ENCODE measurements at places on chromosomes 6 and 20.
A peak's percentile ranks its signal among the peaks of the same experiment; 100 is the strongest.

- no peak for DNase-seq
Measured at GRCh38 chr20:57190536-57191264, 75.7 kb downstream of the BMP7 start.

GRCh38 chr6:219641-220198 lies 72.6 kb upstream of the DUSP22 start:
- DNase-seq, result peak; percentile 31

DNA sequence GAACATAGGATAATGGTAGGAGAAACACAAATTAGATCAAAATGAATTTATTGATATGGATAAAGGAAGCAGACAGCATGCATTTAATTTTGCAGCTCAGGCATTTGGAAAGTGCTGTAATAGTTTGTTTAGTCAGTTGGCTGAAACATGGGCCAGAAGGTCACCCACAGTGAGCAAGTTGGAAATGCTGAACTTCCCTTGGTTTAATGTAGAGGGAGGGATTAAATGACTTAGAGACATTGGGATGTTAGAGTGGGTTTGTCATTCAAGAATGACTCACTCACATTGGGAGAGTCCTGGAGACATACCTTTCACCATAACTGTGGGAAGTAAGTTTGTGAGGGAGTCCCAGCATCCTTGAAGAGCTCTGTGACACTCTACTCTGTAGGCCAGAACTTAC lies 231.5 kb upstream of the PLCB4 start:
- DNase-seq, result peak; percentile 57

DNA sequence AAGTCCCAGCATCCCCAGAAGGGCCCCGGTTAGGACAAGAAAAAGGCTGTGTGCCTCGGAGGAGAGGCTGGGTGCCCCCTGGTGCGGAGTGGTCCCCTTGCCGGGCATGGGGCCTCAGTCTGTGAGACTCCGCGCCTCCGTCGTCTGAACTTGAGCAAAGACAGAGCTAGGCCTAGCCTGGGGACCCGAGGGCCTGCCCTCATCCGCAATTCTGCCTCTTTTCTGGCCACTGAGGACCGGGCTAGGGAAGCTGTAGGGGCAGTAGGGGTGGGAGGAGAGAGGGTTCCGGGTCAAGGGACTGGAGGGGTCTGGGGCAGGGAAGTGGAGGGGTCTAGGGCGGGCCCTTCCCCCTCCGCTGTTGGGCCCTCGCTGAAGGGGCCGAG lies 550 bp upstream of the HSPA12B start:
- DNase-seq, result no peak

GRCh38 chr6:11207199-11207968 lies 25.1 kb downstream of the NEDD9 start:
- DNase-seq, result peak; percentile 72

- peak; percentile 5 for DNase-seq
Measured at GRCh38 chr6:16800942-16801341, 39.7 kb upstream of the ATXN1 start.

GRCh38 chr6:79188885-79189480 lies 45.5 kb downstream of the HMGN3 start:
- DNase-seq, result no peak

DNA sequence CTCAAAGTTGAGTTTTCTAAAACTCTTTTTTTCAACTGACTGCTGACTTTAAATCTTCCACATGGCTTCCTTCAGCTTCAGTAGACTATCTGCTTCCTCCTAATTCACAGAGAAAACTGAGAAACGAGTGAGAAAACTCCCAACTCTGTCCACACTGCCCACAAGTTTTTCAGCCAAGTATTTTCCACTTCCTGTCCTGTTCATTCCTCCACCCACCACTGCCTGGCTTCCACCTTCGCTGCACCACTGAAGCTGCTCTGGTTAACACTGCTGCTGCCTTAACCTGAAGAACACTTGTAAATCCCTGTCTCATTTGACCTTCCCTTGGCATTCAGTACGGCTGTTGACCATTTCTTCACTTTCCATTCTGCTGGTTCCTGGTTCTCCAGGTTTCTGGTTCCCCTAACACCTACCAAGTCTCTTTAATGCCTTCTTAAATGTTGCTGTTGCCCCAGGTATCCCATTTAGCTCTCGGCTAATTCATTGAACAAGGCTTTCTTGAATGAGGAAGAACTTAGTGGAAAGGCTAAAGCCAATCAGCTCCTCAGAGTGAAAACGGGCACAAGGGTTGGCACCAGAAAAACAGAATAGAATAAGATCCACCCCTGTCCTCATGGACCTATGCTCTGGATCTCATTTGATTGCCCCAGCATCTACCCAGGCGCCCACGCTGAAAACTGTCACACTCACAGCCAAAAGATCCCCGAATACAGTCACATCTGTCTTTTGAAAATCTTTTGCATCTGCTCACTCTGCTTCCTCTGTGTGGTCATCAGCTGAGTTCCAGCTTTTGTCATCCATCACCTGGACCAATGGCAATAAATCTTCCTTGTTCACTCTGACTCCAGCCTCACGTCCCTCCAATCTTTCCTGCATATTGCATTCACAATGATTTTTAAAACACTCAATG lies 104.4 kb upstream of the TAB2 start:
- DNase-seq, result no peak

DNA sequence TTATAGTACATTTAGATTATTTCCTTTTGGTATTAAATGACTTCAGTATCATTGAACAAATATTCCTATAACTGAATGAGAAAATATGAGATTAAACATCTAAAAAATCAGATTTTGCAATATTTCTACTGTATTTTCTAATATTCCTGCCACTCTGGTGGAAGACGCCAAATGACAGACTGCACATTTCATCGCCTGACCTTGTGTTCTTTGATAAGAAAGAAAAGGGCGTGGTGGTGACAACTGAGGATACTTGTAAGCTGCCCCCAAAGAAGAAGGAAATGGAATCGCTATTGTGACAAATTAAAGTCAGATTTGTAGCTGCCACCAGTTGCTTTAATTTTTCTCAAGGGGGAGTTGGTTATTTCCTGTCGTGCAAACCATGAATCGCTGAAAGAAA lies 131.3 kb downstream of the MTFR2 start:
- no peak for DNase-seq

GRCh38 chr6:165056292-165056691 lies 253.1 kb downstream of the C6orf118 start:
- no peak for DNase-seq

- DNase-seq, result peak; percentile 59
Measured at GRCh38 chr20:63223121-63223825, 7.3 kb upstream of the YTHDF1 start.

GRCh38 chr6:62039605-62040004 lies 246.4 kb downstream of the KHDRBS2 start:
- no peak for DNase-seq

GRCh38 chr20:3927486-3928291 lies 38.5 kb downstream of the PANK2 start:
- DNase-seq, result no peak

- DNase-seq, result no peak
Measured at GRCh38 chr6:35048631-35049083, 92.5 kb downstream of the TCP11 start.

GRCh38 chr6:3789018-3789895 lies 37.7 kb upstream of the PXDC1 start:
- DNase-seq, result no peak

DNA sequence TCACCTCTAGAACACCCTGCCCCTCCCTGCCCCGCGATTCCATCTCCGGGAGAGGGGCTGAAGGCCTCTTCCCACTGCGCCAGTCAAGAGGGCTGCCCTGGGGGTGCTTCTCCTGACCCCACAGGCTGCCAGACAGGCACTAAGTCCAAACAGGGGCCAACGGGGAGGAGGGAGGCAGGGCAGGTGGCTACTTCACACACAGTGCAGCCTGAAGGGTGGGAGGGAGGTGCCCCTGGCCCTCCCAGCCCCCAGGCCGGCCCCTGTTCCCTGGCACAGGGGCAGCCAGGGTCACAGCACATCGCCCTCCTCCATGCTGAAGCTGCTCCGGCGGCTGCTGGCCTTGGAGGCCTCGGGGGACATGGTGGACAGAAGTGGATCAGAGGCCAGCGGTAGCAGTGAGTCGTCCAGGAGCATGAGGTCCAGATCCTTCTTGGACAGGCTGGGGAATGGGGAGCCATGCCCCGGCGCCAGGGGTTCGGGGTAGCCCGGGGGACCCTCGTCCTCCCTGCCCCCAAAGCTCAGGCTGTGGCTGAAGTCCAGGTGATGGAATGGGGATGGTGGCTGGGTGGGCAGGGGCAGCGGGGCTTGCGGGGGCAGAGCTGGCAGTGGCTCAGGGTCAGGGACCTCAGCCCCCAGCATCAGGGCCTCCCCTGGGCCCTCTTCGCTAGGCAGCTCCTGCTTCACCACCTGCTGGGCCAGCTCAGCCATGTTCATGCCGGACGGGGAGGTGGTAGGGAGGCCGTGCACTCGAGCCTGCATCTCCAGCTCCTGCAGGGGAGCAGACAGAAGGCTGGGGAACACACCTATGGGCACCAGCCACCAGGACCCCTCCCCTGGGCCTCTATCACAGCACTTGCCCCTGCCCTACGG lies 46.3 kb downstream of the MDFI start:
- no peak for DNase-seq

DNA sequence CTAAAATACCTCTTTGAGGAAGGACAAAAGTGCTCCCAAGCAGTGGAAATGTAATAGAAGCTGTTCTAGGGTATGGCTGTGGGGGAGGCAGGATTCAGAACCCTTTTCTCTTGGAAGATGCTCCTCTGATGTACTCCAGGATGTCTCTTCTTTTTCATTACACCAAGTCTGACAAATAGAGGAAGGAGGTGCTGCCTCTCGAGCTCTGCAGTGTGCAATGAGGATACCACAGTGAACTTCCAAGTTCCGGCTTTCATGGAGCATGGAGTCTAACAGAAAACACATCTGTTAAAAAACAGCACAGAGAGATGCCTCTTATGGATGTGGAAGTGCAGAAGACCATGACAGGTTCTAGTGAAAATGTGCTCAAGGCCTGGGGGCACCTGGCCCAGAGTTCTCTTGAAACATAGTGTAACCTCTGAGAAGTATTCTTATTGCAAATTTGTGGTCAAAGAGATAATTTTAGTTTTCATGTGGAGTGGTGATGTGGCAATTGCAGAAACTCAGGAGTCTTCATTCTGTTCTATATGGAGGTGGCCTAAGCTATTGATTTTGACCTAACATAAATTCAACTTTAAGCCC lies 362.0 kb upstream of the CITED2 start:
- DNase-seq, result no peak

GRCh38 chr6:106347219-106347618 lies 13.3 kb upstream of the CRYBG1 start:
- DNase-seq, result no peak

DNA sequence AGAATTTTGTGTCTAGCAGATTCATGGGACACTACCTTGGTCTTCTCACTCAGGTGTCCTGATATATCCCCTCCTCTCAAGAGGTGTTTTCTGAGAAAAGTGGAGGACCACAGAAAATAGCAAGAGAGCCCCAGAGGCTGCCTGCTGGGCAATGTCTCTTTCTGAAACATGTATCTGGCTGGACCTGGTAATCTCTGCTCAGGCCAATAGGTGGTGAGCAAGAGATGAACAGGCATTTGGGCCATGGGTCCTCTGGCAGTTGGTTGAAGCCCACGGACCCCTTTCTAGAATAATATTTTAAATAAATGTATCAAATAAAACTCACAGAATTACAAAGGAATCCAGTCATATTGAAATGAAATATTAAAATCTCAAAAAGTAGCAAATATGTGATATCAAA lies 8.8 kb upstream of the THBD start:
- DNase-seq, result no peak

DNA sequence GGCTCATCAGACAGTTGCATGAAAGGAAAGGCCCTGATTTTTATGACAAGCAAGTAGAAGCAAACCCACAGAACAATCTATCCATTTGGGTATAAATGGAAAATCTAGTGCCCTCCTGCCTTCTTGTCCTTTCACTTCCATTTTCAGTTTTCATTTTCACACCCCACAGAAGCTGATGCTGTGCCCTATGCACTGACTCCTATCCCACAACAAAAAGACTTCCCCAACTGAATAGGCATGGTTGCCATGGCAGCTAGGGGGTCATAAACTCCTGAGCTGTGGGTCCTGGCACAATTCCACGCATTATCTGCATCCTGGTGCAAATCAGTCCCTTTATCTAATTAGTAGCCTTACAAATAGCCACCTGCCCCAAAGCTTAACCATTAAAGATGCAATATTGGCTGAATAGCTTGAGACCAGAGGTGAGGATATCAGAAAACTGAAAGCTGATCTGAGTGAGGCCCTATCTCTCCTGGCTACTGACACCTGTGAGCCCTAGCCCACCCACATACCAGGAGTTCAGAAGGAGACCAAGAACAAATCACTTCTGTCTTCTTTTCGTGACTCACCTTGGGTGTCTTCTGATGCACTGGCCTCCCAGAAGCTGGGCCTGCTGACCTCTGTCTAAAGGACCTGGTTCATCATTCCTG lies 34.9 kb upstream of the HEY2 start:
- DNase-seq, result no peak

- DNase-seq, result peak; percentile 72
Measured at GRCh38 chr6:150857062-150857944, 8.2 kb upstream of the MTHFD1L start.

DNA sequence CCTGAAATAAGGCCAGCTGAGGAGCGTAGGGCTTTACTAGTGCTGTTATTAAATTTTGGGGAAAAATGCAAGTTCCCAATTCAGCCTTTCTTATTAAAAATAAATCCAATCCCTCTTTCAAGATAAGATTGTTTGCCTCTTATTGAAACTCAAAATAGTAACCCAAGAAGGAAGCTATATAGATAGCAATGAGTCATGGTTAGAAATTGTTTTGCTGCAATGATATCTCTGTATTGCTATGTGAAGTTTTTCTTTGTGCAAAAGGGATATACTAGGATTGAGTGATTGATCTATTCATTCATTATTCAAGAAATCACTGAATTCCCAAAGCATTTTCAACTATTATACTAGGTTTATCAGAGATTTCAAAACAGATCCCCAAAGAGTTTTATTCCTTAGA lies 93.0 kb upstream of the HDAC2 start:
- DNase-seq, result no peak

GRCh38 chr20:54346276-54346675 lies 129.1 kb upstream of the DOK5 start:
- DNase-seq, result no peak

- DNase-seq, result no peak
Measured at GRCh38 chr6:43077981-43078511, 1.9 kb downstream of the PTK7 start.

DNA sequence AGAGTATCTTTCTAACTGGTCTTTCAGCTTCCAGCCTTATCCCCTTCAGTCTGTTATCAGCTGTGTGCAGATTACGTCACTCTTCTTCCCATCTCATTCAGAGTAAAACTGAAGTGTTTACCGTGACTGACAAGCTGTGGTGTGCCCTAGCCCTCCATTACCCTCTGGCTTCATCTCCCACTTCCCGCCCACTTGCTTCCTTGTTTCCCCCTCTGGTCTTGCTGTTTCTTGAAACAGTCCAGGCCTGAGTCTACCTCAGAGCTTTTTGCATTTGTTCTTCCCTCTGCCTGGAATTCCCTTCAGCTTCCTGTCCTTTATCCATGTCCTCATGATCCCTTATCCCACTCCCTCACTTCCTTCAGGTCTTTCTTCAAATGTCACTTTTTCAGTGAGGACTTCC lies 66.9 kb downstream of the CARMIL1 start:
- no peak for DNase-seq

DNA sequence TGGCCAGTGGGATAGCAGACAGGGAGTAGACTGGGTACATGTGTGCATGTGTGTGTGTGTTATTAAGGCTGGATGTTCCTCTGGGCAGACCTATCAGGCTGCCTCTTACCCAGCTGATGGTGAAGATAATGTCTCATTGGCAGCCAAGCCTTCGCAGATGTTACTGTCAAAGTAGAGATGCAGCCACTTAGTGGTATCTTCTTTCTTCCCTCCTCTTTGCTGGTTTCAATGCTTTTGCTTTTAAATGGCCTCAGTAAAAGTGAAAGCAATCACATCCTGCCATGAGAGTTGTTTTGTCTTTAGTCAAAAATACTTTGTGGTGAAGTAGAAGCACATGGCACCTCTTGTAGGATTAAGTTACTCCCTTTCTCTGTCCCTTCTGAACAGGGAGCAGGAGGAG lies 57.5 kb downstream of the SNRNP48 start:
- no peak for DNase-seq

Measured in hepatic stellate cell (primary cell).